CD4-positive, alpha-beta T cell (primary cell): ENCODE measurements at places on chromosomes 12 and 14.

DNA sequence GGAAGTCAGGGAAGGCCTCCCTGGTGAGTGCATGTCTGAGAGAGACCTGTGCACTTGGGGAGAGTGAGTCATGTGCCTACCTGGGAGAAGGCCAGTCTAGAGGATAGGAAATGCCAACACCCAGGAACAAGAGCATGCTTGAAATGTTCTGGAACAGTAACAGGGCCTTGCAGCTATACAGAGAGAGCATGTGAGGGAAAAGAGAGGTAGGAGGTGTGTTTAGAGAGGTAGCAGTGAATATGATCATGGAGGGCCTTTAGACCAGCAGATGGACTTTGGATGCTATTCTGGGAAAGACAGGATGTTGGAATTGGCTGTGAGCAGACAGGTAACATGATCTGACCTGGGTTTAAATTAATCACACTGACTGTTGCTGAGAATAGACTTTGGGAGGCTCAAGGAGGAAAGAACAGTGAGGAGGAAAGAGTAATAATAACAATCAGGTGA lies 1143.6 kb downstream of the FLRT2 start:
- H3K4me3 ChIP-seq: no peak overlapping the region
- no peaks in the 10 kb centered on the region for H3K36me3 ChIP-seq
- H3K27ac ChIP-seq: no peak overlapping the region
- DNase-seq: no peak
- no peaks in the 10 kb centered on the region for H3K27me3 ChIP-seq
- no peaks in the 10 kb centered on the region for H3K4me1 ChIP-seq

- no peak overlapping the region for H3K4me3 ChIP-seq
- H3K27me3 ChIP-seq: no peaks in the 10 kb centered on the region
- H3K27ac ChIP-seq: no peak overlapping the region
- DNase-seq: no peak
Observed at GRCh38 chr12:38399711-38400206, 83.2 kb downstream of the ALG10B start.

- DNase-seq: no peak
- H3K27me3 ChIP-seq: no peaks in the 10 kb centered on the region
- no peak overlapping the region for H3K27ac ChIP-seq
- no peaks in the 10 kb centered on the region for H3K4me1 ChIP-seq
- no peak overlapping the region for H3K4me3 ChIP-seq
- H3K36me3 ChIP-seq: no peaks in the 10 kb centered on the region
Observed at GRCh38 chr12:30440826-30441602, 254.7 kb downstream of the IPO8 start.

- no peaks in the 10 kb centered on the region for H3K27me3 ChIP-seq
- H3K36me3 ChIP-seq: no peaks in the 10 kb centered on the region
- H3K4me3 ChIP-seq: no peak overlapping the region
- no peaks in the 10 kb centered on the region for H3K4me1 ChIP-seq
Observed at GRCh38 chr14:72824051-72824450, 69.8 kb downstream of the DPF3 start.

DNA sequence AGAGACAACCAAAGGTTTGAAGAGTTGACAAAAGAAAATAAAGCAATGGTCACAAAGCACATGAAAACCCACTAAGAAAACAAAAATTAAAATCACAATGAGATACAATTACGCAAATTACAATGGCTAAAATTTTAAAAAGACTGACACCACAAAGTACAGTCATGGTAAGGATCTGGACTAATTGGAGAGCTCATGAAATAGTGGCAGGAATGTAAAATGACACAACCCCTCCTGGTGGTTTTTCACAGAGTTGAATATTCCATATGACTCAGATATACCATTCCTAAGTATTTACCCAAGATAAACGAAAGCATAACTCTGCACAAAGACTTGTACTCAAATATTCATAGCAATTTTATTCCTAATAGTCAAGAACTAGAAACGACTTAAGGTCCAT lies 65.9 kb downstream of the NOVA1 start:
- no peaks in the 10 kb centered on the region for H3K4me1 ChIP-seq
- H3K4me3 ChIP-seq: no peak overlapping the region
- no peak overlapping the region for H3K27ac ChIP-seq
- H3K27me3 ChIP-seq: no peaks in the 10 kb centered on the region
- no peak for DNase-seq

GRCh38 chr12:6358881-6359280 lies 16.5 kb downstream of the SCNN1A start:
- peaks cover 37% of the 10 kb centered on the region for H3K4me1 ChIP-seq
- no peak overlapping the region for H3K27ac ChIP-seq
- DNase-seq: no peak
- no peaks in the 10 kb centered on the region for H3K36me3 ChIP-seq
- no peaks in the 10 kb centered on the region for H3K27me3 ChIP-seq

- H3K4me3 ChIP-seq: no peak overlapping the region
- H3K36me3 ChIP-seq: no peaks in the 10 kb centered on the region
- no peak for DNase-seq
- no peaks in the 10 kb centered on the region for H3K4me1 ChIP-seq
- no peaks in the 10 kb centered on the region for H3K27me3 ChIP-seq
Observed at GRCh38 chr14:58923751-58924405, 264.6 kb upstream of the DAAM1 start.

DNA sequence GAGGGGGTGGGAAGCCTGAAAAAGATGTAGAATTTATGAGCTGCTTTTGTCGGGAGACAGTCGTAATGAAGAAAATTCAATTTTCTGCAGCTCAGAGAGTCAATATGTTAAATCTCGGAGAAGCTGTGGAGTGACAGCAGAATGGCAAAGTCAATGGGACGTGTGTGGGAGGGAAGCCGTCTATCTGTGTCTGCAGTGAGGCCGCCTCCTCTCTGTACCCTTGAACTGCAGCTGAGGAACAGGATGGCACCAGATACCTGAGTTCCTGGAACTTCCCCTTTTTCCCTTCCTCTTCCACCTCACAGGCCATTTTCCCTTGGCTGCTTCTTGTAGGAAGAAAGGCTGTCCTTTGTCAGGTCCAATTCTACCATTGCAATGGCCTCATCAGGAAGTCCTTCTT lies 9.3 kb upstream of the CALCOCO1 start:
- H3K4me3 ChIP-seq: no peak overlapping the region
- H3K4me1 ChIP-seq: peaks cover 33% of the 10 kb centered on the region
- H3K27me3 ChIP-seq: peaks cover 31% of the 10 kb centered on the region
- DNase-seq: no peak
- H3K27ac ChIP-seq: no peak overlapping the region

DNA sequence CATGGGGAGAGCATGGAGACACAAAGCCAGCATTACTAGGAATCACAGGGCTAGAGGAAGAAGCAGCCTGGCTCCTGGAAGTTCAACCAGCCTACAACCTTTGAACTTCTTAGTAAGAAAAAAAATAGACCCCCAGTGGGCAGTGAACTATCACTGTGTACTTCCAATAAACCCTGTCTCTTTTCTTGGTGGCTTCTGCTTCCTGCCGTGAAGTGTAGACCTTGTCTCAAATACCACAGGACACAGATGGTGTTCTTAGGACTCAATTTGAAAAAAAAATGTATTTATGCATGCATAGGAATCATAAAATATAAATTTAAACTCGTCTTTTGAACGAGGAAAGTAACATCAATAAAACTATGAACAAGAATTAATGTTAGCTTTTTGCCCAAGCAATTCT lies 3.6 kb upstream of the PTGER2 start:
- peaks cover 8% of the 10 kb centered on the region for H3K36me3 ChIP-seq
- H3K4me3 ChIP-seq: peak overlapping the region; percentile 97
- H3K27ac ChIP-seq: no peak overlapping the region

GRCh38 chr12:48044396-48044795 lies 40.1 kb upstream of the COL2A1 start:
- no peaks in the 10 kb centered on the region for H3K27me3 ChIP-seq
- H3K27ac ChIP-seq: no peak overlapping the region
- no peaks in the 10 kb centered on the region for H3K4me1 ChIP-seq
- DNase-seq: no peak
